ENCODE measurements at places on chromosomes 16 and 17.

DNA sequence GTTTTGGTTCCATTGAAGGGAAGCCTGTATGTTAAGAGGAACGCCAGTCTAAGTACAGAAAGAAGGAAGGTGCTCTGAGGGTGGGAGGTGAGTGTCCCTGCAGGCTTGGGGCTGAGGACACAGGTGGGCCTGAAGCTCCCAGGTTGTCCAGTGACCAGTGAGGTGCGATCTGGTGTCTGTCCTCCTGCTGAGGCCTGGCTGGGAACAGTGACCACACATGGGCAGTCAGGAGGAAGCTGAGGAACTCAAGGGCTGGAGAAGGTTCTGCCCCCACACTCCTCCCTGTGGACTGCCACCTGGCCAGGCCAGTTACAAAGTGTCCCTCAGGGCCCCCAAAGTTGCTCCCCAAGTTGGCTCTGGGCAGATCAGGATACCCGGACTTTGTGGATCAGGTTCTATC is 102.1 kb downstream of the N4BP1 start:
- no peak for DNase-seq

- DNase-seq, result no peak
Measured at GRCh38 chr17:73278465-73279453, 17.1 kb upstream of the CPSF4L start.

- DNase-seq, result no peak
Measured at GRCh38 chr17:64739316-64740058, 77.4 kb upstream of the SMURF2 start.

- no peak for DNase-seq
Measured at GRCh38 chr16:84058211-84058610, 15.6 kb upstream of the SLC38A8 start.

All from naive thymus-derived CD4-positive, alpha-beta T cell (primary cell).